ENCODE measurements at places on chromosomes 5 and 9.

DNA sequence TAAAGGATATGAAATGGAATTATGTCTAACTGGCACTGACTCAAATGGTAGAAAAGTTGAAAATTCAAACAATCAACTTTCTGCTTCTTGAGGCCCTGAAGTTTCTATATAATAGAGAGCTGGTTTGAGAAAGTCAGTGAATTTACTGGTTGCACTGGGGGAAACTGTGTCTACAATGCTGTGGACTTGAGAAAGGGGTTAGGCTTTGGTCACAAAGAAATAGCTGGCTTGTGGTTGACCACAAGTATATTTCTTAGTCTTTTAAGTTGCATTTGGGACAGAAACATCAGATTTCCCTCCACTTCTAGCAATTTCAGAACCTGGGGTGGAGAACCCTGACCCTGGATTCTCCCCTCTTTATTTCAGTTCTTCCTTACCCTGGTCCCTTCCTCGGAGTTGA is 192.6 kb upstream of the ACTBL2 start:
- DNase-seq = no peak

DNA sequence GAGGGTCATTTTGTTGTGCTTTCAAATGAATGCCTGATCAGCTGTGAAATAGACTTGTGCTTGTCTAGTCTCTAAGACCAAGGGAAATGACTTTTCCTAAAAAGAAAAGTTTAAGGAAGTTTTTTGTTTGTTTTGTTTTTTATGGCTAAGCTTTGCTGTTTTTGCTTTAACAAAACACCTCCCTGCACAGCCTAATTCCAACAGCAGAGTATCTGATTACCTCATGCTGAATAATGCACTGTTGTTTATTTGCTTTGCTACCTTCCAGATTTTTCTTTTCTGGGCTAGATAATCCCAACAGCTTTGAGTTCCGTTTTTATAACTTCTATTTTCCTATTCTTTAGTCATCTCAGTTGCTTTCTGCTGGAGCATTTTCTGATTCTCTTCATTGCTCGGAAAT is 95.8 kb downstream of the AOPEP start:
- DNase-seq = no peak

DNA sequence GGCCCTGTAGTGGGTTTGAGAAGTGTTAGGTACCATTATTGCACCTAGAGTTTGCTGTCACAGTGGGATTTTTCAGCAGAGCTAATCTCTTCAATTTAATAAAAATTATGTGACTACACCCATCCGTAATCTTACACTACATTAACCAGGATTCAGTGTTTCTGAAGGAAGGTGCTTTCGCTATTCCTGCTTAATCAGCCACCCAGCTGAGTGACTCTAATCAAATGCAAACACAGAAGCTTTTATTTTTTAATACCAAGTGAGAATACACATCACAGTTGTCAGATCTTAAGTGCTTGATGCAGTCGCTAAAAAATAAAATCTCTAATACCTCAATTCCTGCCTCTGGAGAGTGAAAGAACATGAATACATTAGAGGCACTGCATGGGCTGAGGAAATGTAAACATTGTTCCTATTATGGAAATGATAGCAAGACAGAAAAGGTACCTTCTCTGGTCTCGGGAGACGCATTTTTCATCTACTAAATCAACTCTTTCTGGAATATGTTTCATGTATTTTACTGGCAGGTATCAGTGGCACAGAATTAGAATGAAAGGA is 125.7 kb downstream of the SEMA6A start:
- DNase-seq = no peak

- no peak for DNase-seq
Observed at GRCh38 chr9:38697776-38698300, 22.1 kb downstream of the FAM240B start.

DNA sequence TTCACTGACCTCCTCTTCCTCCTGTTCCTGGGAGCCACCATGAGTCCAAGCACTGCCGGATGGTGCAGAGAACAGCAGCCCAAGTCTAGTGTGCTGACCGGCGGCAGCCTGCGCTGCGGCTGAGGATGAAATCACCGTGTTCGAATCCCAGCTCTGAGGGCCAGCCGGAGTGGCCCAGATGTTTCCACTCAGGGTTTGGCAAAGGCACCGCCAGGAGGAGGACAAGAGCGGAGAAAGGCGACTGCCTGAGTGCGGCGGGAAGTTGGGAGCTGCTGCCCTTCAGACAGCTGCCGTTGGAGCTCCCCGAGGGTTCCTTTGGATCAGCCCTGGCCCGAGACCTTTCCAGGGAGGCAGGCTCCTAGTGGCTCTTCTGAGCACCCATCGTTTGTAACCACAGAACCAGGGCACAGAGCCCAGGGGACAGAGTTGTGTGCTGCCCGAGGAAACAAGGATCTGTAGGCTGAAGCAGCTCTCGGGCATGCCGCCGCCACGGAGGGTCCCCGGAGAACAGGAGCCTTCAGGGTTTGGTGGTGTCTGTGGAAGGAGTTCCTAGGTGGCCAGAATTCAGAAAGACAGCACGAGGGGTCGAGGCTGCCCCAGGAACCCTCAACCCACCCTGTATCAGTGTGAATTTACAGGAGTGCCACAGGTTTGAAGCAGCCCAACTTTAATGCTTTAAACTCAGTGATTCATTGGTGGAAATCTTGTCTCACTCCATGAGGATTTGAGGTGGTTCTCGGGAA is 115.6 kb upstream of the COL5A1 start:
- no peak for DNase-seq

DNA sequence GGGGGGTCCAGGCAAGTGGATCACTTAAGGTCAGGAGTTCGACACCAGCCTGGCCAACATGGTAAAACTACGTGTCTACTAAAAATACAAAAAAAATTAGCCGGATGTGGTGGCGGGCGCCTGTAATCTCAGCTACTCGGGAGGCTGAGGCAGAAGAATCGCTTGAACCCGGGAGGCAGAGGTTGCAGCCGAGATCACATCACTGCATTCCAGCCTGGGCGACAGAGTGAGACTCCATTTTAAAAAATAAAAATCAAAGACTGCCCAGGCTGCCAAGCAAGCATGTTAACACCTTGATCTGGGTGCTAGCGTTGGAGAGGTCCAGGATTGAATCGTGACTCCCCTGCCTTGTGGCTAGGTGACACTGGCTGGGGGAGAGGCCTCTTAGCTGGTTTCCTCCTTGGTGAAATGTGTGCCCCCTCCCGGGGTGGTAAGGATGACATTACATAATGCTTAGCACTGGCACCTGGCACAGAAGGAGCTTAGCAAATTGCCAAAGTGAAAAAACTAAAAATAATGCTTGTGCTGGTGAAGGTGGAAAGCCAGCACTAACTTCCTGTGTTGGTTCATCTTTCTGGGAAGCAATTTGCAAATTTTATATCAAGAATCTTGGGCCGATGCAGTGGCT is 2.2 kb upstream of the CIZ1 start:
- no peak for DNase-seq

GRCh38 chr9:91817493-91818224 is 132.4 kb downstream of the ROR2 start:
- no peak for DNase-seq

- DNase-seq = no peak
Observed at GRCh38 chr9:3502560-3503398, 23.0 kb downstream of the RFX3 start.

- DNase-seq = no peak
Observed at GRCh38 chr9:91071184-91071990, 269.8 kb downstream of the SYK start.

- no peak for DNase-seq
Observed at GRCh38 chr9:114314881-114315722, 7.8 kb upstream of the ORM1 start.

DNA sequence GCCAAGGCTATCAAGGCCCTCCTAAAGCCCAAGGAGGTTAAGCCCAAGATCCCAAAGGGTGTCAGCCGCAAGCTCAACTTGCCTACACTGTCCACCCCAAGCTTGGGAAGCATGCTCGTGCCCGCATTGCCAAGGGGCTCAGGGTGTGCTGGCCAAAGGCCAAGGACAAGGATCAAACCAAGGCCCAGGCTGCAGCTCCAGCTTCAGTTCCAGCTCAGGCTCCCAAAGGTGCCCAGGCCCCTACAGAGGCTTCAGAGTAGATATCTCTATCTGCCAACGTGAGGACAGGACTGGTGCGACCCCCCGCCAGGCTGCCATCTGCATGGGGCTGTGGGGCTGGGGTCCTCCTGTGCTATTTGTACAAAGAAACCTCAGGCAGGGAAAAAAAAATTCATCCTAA is 3.3 kb downstream of the HOMER1 start:
- DNase-seq = no peak

- no peak for DNase-seq
Observed at GRCh38 chr9:111436571-111436970, 47.6 kb downstream of the ECPAS start.

DNA sequence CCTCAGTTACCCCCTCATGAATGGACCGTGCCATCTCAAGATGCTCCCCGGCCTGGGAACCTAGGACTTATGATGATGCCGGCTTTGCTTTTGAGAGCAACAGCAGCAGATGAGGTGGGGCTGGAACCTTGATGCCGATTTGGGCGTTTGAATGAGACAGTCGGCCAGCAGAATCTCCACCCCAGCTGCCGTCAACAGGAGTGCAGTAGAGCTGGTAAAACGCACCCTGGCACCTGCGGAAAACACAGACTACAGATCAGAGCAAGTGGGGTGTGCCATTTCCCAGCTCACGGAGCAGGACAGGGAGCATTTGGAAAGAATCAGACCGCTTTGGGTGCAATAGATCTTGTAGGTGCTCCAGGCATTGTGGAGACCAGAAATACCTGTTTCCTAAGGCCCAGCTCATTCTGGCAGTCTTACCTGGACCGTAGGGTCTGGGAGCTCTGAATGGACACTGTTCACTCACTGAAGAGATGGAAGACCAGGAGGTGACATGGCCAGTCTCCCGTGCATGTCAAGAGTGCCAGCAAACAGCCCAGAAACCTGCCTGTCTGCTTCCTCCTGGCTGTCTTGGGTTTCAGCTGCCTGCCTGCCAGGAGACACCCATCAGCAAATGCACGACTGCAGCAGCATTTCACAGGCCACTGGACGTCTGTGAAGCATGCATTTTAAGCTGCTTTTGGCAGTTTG is 317.7 kb upstream of the IRX4 start:
- DNase-seq = no peak

GRCh38 chr5:177307544-177308363 is 3.9 kb downstream of the MXD3 start:
- DNase-seq = no peak

- DNase-seq = no peak
Observed at GRCh38 chr5:43620944-43621505, 18.0 kb downstream of the NNT start.

DNA sequence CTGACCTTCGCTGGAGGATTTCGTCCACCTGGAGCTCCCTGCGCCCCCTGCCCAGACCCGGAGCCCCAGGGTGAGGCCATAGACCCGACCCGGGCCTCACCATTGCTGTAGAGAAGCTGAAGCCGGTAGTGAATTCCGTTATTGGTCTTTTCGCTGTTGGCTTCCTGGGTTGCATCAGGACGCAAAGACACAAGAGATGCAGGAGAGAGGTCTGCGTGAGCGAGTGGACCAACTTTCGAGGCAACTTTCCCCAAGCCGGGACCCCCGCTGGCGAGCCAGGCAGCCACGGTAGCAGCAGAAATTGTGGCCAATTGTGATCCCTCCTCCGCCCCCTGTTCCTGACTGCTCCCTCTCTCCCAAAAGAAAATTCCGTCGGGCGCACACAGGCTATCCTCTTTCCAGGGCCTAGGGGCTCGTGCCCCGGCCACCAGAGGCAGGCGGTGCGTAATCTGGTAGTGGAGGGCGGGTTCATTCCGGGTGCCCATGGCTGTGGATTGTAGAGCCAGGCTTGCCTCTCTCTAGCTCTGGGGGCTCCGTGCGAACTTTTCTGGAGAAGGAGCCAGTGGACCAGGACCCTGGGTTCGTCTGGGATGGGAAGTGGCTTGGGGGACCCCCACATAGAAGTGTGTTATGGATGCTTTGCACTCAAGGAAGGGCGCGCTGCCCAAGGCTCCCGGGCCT is 3.3 kb downstream of the EBF1 start:
- DNase-seq = no peak

DNA sequence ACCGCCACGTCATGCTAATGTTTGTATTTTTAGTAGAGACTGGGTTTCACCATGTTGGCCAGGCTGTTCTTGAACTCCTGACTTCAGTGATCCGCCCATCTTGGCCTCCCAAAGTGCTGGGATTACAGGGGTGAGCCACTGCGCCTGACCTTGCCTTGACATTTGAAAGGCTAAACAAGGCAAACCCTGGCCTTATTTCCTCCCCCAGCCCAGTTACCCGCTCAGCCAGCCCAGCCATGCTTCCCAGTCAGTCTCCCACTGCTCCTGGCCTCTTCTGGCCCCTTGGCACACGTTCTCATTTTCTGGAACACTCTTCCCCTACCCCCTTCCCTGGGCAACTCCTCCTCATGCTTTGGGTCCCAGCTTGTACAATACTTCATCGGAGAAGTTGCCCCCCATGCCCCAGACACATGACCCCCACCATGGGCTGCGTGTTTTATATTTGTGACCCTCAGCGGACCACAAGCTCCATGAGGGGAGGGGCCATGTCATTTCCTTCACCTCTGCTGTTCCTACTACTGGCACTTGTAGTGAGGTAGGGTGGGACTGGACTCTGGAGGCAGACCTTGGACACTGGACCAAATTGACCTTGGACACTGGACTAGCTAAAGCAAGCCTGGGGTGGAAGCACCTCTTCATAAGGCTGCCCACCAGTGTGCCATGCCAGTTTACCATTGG is 94.4 kb upstream of the IER5L start:
- DNase-seq = no peak

DNA sequence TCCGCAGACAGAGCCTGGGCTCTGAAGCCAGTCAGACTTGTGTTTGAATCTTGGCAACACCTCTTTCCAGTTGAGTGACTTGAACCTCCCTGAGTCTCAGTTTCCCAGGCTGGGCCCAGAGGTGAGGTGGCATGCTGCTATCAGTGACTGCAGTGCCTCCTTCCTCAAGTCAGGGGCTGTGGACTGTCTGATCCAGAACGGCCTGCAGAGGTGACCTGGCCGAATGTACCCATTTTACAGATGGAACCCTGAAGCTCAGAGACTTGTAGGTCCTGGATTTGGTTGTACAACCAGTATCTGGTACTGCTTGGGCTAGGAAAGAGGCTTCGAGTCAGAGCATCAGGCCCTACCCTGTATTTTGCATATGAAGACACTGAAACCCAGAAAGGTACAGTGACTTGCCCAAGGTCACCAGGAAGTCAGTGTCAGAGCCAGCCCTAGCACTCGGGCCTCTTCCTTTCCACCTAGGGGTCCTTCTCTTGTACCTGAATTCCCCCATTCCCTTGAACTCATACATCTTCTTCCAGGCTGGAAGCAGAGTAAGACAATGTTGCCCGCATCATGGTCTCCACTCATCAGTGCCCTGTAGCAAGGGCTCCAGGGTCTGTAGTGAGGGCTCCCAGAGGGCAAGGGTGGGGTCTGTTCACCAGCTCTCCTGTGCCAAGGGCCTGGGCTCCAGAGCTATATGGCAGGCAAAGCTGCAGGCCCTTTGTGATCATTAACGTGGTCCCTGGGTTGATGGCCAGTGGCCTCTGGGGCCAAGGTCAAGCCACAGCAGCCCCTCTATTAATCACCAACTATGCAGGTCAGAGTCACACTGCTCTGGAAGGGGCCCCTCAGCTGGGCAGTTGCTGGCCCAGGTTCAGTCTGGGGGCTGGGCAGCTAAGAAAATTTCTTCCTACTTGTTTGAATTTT is 28.5 kb downstream of the GSN start:
- no peak for DNase-seq
